NCI-H510A treated with DMSO at 0.1 percent for 48 hours (cell line): ENCODE measurements at places on chromosomes 11 and 22.
A peak's percentile ranks its signal among the peaks of the same experiment; 100 is the strongest.

DNA sequence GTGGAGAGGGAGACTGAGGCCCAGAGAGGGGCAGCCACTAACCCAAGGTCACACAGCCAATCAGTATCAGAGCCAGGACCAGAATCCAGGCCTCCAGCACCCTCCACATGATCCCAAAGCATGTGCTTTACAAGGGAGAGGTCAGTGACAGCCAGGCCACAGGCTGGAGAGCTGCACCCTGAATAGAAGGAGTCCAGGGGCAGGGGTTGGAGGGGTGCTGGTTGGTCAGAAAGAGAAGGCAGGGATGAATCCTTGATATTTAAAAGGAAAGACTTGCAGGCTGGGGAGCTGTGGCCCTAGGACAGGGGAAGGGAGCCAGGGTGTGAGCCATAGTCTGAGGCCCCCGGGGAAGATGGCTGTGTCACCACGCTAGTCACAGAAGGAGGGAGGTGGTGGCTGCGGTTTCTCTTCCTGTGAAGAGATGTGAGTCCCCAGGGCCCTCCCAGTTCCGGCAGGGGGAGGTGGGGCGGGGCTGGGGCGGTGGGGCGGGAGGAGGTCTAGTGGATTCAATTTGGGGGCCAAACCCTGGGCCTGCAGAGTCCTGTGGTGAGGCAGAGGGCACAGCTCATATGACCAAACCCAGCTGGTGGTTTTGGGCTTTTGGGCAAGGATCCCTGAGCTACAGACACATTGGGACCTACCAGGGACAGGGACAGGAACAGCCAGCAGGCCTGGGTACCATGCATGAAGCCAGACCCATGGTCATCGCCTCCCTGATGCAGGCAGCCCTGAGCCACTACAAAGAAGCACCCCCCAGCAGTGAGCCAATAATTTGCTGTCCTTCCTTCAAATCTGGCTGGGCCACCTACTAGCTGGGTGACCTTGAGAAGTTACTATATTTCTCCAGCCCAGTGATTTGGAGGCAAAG lies 14.0 kb downstream of the RAC2 start:
- no peak for DNase-seq

GRCh38 chr11:15406851-15407351 lies 292.2 kb downstream of the INSC start:
- DNase-seq = no peak

- DNase-seq = no peak
These were observed 120.8 kb upstream of the SLC5A12 start for GRCh38 chr11:26842478-26843282.

DNA sequence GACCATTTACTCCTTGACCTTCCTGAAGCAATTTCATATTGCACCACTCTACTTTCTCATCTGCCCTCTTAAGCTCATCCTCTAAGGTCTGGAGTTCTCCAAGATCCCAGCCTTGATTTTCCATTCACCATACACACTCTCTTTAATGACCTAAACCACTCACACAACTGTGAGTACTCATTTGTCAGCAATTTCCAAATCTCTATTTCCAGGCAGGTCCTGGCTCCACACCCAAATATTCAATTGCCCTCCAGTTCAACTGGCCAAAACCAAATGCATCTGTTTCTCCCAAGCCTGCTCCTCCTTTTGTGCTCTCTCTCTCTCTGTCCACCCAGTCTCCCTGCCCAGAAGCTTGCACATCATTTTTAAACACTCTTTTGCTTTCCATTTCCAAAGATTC lies 39.6 kb downstream of the NEU3 start:
- peak; percentile 77 for DNase-seq

GRCh38 chr11:19110295-19110694 lies 6.7 kb upstream of the ZDHHC13 start:
- no peak for DNase-seq

DNA sequence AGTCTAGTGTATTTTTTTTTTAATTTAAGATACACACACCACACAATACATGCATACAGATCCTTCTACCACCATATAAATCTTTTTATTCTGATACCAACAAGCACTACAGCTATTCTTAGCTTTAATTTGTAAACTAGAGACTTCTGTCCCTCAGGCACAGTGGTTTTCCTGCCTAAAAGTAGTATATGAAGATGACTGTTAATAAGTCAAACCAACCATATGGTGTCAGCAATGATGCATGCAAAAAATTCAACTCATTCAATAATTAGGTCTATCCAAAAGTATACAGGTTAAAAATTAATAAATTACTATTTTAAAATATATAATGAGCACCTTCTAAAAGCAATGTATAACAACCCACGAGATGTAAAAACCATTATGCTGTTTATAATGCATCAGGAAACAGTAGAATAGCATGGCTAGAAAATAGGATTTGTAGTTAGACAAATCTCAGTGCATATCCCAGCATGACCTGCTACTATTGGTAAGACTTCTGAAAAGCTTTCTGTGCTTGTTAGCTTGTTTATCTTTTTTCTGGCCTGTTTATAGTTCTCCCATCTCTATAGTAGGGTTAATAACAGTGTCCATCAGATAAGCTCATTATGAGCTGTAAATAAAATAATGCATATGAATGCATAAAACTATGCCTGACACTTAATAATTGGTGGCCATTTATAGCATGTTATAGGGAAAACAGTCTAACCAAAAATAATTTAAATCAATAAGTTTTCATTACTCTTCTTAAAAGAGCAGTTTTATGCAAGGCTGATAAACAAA lies 10.2 kb downstream of the RAB38 start:
- DNase-seq = no peak

DNA sequence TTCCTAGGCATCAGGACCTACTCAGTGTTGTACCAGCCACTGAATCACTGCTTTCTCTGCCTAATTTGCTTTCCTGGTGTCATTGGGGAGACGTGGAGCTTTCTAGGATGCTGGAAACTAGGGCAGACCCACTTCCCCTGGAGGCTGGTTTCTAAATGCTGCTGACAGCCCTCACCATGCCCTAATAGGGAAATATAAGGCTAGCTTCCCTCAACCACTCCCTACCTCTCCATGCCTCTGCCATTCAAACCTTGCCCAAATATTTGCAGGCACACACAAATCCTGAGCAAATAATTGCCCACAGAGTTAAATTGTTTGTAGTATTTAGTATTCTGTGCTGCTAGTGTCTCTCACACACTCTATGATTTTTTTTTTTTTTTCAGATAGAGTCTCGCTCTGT lies 310.2 kb downstream of the DDX10 start:
- DNase-seq = peak; percentile 15

- DNase-seq = no peak
These were observed 308.5 kb downstream of the ST3GAL4 start for GRCh38 chr11:126663749-126664592.

GRCh38 chr11:94271885-94272372 lies 32.5 kb upstream of the IZUMO1R start:
- DNase-seq = no peak

DNA sequence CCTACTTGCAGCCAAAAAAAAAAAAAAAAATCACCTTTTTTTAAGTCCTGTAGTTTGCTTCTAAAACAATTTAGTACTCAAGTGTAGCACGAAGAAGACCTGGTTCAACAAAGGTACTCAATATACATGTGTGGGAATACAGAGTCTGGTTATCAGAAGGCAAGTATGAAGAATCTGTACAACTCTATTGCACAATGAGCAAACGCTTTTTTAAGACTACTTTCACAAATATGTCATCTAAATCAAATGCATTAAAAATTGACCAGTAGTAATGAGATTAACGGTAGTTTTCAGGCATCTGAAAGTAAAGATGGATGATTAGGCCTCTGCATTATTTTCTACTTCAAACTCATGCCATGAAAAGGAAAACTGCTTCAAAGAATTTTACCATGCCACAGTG lies 9.5 kb downstream of the CHORDC1 start:
- DNase-seq = no peak

DNA sequence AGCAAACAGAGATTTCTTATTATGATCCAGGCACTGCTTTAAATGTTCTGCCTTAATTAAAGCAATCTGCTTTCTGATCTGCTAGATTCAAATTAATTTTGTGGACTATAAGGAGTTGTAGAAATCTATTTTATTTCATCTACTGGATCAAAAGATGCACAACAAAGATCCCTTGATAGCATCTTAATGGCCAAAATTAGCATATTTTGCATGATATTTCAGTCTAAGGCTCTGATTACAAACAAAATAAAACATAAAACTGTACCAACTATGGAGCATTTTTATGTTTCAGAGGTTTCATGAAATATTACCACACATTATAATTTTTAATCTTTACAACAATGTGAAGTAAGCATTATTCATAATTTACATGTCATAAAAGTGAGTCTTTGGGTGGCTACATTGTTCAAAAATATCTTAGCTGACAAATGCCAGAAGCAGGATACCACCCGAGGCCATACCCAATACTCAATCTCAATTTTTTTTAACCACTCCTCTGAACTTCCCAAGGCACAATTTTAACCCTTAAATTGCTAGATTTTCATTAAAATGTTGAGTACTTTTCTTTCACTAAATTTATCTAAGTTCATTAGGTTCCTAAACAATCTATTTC lies 929.5 kb downstream of the KCNA4 start:
- DNase-seq = no peak

- peak; percentile 84 for DNase-seq
These were observed at the start of gene ZP1 for GRCh38 chr11:60866911-60867870. ZP1 (plus strand) TSS chr11:60867542; CDS start chr11:60867562, 20 bp downstream.

GRCh38 chr11:27635567-27636037 lies 64.7 kb downstream of the BDNF start:
- DNase-seq = no peak
